ENCODE measurements at places on chromosomes 5 and 9.

GRCh38 chr5:7894860-7895259 is 25.9 kb downstream of the MTRR start:
- DNase-seq, result no peak

DNA sequence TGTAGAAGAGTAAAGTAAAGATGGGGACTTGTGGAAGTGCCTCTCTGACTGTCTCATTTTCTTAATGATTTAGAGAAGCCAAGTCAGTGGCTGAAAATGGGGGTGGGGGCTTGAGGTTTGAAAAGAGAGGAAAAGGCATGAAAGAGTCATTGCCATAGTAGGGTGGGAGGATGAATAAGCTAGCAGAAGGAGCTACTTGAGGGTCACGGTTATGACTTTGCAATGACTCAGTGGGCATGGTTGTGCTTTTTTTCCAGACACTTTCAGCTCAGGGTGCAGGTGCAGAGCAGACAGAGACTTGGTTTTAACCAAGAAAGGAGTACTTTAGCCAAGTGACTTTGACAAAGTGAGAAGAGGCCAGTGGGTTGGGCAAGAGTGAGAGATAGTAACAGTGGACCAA is 117.8 kb downstream of the PTTG1 start:
- DNase-seq, result no peak

- DNase-seq, result no peak
These were observed 46.5 kb upstream of the CEMIP2 start for GRCh38 chr9:71814815-71815214.

GRCh38 chr9:100204796-100205195 is 105.8 kb downstream of the INVS start:
- no peak for DNase-seq

GRCh38 chr5:111668477-111669414 is 88.2 kb downstream of the NREP start:
- DNase-seq, result no peak

DNA sequence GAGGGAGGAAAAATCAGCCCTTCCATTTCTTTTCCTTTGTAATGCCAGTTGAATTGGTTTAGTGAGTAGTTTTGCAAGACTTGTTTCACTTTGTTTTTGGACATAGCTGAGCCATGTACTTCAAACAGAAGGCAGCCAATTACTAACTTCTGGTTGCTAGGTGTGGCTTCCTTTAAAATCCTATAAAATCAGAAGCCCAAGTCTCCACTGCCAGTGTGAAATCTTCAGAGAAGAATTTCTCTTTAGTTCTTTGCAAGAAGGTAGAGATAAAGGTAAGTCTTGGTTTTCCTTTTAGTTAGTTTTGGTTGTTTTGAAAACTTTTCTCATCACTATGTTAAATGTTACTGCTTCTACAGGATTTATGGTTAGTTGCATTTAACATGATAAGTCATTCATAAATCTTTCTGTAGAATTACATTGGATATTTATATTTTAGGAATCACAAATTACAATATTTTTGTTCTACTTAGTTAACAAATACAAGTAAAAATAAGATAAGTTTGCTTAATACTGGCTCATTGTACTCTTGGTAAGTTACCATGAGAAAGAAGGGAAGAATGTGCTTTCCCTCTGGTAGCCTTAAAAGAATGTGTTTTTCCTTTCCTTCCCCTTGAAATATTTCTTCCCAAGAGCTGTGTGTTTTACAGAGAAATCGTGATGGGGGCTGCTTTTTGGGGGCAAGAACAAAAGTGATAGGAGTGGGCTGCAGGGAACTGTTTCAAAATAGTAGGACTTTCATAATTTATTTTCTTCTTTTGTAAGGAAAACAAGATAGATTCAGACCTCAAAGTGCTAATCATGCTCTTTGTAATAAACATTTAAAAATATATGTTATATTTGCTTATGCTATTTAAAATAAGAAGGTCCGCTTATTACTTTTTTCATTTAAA is at the start of gene ANXA1:
Gene ANXA1, plus strand, starts transcription at position 213 of the 890 bp plus-strand sequence. CDS start 6,671 bp downstream, outside the sequence.
- peak; percentile 81 for DNase-seq

DNA sequence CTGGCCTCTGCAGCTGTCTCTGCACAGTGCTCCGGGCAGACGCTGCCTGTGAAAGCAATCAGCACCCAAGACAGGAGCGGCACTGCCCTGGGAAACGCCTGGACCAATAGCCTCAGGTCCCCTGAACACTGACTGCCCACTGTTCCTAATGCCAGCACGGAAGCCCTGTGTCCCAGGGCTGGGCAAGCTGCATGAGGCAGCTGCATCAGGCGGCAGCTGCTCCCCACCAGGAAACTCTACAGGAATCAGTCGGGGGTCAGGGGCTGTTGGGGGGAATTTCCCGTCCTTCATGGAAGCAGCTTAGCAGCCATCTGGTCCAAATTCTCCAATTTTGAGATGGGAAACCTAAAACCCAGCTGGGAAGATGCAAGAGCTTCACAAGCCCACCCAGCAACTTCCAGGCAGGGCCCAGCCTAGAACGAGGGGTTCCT is 118.6 kb downstream of the VAV2 start:
- no peak for DNase-seq

All from GM04503 (cell line).